Right renal cortex interstitium (tissue), 3 donors: ENCODE measurements at places on chromosomes 12 and 14. TPM values are rescaled to one million over a fixed set of nuclear protein-coding genes. Genes with fewer than 3 reads are reported as not detected.

CPNE6 gene
- not detected for polyA plus RNA-seq

SLC2A14 gene
- 0.28 TPM for polyA plus RNA-seq

NANOG gene
- polyA plus RNA-seq = 0.06 TPM

SPIC gene
- not detected for polyA plus RNA-seq

ADSS1 gene
- 12.6 TPM for polyA plus RNA-seq

KRT72 gene
- not detected for polyA plus RNA-seq

TPH2 gene
- polyA plus RNA-seq = 0.23 TPM
